ENCODE measurements at places on chromosomes 11 and 22.
A peak's percentile ranks its signal among the peaks of the same experiment; 100 is the strongest.

DNA sequence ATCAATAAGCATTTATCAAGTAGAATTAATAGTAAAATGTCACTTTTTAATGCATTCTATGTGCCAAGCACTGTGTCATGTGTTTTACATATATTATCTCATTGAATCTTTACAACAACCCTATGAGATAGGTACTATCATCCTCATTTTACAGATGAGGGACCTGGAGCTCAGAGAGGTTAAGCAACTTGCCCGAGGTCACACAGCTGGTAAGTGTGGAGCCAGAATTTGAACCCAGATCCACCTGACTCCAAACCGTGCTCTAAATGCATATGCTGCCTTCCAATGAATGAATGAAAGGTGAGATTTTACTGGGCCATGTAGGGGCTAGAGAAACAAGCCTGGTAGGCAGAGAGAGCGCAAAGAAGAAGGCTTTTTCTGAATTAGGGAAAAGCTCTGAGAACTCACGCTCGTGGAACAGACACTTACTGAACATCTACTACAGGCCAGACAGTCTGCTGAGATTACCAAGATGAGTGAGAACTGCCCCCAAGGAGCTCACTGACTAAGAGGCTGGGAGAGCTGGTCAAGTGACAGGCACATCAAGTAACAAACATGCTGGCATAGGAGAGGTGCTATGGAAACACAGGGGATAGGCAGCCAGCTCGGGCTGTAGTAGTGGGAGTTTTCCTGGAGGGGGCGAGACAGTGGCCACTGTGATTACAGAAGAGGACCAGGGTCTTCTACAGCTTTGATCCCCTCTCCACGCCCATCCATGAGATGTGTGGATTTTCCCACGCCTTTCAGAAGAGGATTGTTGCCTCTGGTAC lies 4.4 kb downstream of the ABCG4 start:
- peak; percentile 74 for DNase-seq

GRCh38 chr11:45885274-45885920 lies at the start of gene MAPK8IP1:
MAPK8IP1 (plus strand) TSS chr11:45885651; CDS start chr11:45885821, 170 bp downstream.
- peak; percentile 80 for DNase-seq

- DNase-seq = no peak
Observed at GRCh38 chr11:124541204-124541603, 2.2 kb downstream of the OR8B12 start.

DNA sequence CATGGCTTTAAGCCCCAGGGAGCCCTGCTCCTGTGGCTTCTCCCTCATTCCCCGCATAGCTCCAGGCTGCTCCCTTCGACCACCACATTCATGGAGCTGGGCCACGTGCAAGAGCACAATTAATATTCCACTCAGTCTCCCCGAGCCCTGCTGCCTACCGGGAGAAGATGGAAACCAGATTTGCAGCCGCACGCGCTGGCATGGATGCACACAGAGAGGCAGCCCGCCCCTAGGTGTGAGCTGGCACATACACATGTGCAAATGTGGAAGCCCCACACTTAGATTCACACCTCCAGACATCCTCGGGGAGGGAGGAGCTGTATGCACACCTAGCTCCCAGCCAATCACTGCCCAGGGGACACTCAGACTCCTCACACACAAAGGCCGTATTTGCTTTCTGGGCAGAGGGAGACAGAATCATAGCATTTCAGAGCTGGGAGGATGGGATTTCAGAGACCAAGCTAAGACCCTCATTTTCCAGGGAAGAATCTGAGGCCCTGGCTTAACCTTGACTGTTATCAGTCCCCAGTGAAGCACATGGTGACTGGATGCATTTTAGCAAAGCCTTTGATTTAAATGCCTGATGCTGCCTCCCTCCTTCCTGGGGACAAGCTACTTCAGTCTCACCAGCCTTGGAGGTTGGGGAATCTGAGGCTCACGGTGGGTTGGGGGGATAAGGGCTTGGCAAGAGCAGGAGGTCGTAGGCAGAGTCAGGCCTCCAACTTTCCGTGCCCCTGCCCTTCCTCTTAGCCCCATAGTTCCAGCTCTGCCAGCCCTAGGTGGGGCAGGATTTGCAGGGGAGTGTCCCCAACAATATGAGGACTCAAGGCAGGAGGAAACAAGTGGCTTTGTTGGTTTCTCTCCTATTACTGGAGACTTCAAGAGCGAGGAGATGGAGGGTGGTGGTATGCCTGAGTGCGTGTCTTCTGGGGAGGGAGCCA lies 5.3 kb upstream of the CREB3L1 start:
- DNase-seq = peak; percentile 56

GRCh38 chr11:23124996-23125395 lies 264.7 kb upstream of the CCDC179 start:
- DNase-seq = no peak

GRCh38 chr11:4087551-4087950 lies 7.0 kb upstream of the RRM1 start:
- no peak for DNase-seq

GRCh38 chr11:35321532-35322317 lies 97.6 kb downstream of the SLC1A2 start:
- DNase-seq = no peak
